ENCODE measurements at places on chromosomes 4 and X.

DNA sequence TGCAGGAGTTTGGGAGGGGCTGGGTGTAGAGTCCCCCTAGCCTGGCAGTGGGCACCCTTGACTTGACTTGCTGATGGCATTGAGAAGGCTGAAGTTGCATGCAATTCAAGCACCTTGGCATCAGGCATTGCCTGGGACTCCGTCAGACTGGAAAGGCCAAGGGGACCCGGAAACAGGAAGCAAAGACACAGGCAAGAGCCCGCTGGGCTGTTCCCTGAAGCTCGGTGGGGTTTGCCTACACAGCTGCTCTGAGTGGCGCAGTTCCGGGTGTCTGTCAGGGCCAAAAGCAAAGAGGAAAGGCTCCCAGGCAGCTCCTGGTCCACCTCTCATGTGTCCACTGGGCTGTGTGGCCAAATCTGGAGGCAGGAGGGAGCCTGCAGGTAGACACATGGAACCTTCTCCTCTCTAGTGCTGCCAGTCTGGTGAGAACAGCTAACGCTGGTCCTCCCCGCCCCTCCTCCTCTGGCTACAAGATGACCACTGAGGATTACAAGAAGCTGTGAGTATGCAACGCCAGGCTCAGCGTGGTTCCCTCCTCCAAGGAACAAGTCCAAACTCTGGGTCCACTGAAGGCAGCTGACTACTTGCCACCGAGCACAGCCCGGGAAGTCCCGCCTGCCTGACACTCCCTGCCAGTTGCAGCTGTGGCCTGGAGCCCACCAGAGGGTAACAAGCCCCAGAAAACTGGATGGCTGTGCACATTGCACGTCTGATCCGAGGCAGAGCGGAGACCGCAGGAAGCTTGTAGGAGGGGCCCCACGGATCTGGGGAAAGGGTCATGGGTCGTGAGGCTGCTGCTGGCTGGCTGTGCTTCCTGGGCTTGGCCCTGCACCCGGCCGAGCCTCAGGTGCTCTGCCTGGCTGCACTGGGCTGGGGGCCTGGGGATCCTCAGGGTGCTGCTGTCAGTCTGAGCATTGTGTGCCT, 20.1 kb downstream of the ZNF185 start:
- no peak for DNase-seq

DNA sequence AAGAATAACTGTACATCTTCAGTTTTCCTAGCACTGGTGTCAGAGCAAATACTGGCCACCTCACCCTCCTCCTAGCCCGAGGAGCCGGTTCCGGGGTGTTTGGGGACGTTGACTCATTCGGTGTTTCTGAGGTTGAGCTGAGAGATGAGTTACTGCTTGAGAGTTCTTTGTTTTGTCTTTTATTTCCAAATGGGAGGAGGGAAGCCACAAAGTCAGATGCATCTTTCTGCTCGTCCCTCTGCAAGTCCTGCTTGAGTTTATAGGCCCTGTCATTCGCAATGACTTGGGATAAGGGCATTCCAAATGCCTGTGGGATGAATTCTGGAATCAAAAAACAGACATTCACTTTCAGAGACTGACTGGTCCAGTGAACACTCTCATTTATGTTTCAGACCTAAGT, 77.5 kb downstream of the HCCS start:
- DNase-seq = no peak

DNA sequence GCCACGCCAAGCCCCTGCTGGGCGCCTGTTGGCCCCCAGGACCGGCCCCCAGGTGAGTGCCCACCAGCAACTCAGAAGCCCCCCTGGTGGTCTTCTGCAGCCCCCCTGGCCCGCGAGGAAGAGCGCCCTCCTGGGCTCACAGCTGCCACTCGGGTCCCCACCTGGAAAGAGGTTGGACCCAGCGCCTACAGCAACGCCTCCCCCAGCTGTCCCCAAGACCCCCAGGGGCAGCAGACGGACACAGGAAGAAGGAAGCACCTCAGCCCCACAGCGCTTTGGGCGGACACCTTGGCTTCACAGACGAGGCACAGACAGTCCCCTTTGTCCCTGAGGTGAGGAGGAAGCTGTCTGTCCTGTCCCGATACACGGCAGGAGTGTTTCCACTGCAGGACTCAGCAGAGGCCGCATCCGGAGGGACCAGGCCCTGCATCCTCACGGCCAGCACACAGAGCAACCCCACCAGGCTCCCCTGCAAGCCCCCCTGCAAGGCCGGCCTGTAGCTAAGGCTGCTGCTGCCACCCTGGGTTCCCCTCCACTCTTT, 115.6 kb upstream of the NKX1-1 start:
- DNase-seq = no peak

- no peak for DNase-seq
Observed at GRCh38 chrX:30990361-30990760, 81.5 kb downstream of the FTHL17 start.

GRCh38 chr4:6773106-6773505, 9.4 kb upstream of the KIAA0232 start:
- DNase-seq = no peak

DNA sequence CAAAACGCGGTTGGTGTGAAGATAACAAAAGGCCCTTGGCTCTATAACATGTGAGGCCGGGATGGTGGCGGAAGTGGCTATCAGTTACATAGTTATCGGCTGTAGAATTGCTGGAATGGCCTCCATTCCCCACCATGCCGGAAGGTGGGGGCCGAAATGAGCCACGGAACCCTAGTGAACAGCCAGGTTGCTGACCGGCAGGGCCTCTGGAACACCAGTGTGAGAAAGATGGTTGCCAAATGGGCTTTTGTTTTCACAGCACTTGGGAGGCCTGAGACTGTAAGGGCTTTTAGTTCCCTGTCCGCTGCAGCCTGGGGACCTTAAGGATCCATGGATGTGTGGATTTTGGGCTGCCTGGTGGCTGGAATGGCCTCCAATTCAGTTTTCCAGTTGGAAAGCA, 23.3 kb upstream of the ARX start:
- no peak for DNase-seq

DNA sequence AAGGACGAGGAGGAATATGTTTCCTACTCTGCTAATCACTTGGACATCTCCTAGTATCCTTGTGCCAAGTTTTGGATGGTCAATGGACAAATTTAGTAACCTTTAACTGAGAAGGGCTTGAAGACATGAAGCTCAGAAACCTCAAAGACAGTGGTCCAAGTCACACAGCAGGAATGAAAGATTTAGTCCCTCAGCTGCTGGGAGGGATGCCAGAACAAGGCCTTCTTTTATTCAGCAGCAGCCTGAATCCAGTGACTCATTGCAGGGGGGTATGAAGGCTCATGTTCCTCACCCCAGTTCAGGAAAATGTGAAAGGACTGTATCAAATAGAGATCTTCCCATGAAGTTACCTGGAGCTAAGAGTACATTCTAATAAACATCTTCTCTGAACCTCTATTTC, 214.9 kb upstream of the UGT8 start:
- DNase-seq = no peak

- no peak for DNase-seq
Observed at GRCh38 chr4:128025319-128025718, 35.8 kb upstream of the LARP1B start.

- DNase-seq = peak; percentile 94
Observed at GRCh38 chr4:48909697-48910096, 3.1 kb upstream of the OCIAD2 start.

- DNase-seq = no peak
Observed at GRCh38 chr4:8770518-8771257, 101.0 kb downstream of the HMX1 start.

DNA sequence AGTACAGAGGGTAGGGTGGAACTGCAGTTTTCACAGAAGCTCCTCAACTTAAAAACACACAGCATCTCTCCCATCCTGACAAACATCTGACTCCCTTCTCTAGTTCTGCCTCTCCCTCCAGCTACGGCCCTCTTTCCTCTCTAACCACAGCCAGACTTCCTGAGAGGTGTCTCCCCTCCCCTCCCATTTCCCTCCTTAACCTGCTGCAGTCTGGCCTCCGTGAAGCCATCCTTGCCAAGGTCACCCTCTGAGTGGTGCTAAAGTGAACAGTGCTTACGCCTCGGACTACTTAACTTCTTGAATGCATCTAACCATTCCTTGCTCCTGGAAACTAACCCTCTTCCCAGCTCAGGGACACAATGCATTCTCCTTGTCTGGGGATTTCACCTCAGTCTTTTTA, 53.3 kb downstream of the RTL5 start:
- DNase-seq = no peak

GRCh38 chrX:154019061-154019621, 561 bp downstream of the IRAK1 start:
- DNase-seq = no peak

GRCh38 chr4:124423160-124423559, 289.4 kb downstream of the ANKRD50 start:
- no peak for DNase-seq

DNA sequence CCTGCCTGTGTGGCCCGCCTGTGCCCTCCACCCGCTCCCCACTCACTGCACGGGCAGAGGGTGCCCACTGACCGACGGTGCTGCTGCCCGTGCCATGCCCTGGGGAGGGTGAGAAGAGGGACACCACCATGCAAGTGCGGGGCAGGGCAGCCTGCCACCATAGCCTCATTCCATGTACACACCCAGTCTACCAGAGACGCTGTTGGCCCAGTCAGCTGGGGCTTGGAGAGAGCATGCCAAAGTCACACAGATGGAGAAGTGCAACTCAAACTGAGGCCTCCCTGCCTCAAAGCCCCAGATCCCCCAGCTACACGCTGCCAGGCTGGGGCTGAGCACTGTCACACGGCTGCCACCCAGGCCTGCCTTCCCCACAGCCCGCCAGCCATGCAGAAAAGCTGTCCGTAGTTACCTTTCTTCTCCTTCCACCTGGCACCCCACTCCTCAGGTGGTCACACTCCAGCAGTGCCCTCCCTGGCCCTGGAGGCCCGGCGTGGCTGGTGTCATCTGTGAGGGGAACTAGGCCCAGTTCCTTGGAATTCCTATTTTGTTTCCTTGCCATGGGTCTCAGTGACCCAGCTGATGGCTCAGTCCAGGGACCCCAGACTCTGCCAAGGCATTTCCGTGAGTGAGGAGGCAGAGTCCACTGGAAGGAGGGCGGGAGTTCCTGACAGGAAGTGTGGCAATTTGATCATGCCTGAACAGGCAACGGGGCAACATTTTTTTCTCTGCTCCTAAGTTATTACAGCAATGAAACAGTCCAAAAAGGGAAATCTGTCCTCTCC, at the start of gene SLC2A9:
TSS of gene SLC2A9 (minus strand) at position 627 of the 782 bp plus-strand sequence. CDS start at position 559, 68 bp downstream.
- no peak for DNase-seq

DNA sequence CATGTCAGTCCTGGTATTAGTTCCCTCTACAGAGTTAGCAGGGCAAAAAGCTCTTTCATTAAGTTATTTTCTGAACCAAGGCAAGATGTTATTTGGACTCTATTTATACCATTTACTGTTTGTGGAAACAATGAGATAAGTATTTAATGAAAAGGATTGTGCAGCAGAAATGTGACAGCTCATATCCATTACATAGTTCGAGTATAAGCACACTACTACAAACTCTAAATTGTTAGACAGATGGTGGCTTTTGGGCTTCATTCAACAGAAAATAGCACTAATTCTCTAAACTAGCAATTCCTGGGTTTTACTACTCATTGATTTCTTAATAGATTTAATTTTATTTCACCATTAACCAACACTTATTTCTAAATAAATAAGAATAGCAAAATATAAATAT, 95.2 kb upstream of the ANK2 start:
- DNase-seq = no peak

- DNase-seq = peak; percentile 64
Observed at GRCh38 chrX:67555578-67556203, 11.9 kb downstream of the AR start.

- no peak for DNase-seq
Observed at GRCh38 chr4:140094438-140095420, 59.3 kb downstream of the MAML3 start.

- DNase-seq = no peak
Observed at GRCh38 chr4:39495446-39496213, 31.6 kb downstream of the UGDH start.

DNA sequence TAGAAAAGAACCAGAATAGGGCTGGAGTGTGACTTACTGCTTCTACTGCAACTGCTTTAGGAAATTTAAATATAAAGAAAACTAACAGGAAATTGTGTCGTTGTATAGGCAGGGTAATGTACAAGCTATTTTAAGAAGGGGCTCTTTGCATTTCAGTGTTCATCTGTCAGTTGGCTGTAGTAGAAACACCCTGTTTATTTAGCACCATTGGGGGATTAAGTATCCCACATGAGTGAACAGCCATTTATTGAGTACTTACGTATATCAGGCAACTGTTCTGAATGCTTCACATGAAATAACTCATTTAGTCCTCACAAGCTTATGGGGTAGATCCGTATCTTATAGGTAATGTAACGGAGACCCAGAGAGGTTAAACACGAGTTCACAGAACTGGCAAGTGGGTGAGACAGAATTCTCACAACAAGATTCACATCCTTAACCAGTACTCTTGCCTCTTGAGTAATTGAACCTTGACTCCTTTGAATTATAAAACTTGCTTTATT, 23.9 kb downstream of the STIM2 start:
- DNase-seq = peak; percentile 20

GRCh38 chrX:149758068-149758714, 15.7 kb upstream of the HSFX1 start:
- DNase-seq = no peak

DNA sequence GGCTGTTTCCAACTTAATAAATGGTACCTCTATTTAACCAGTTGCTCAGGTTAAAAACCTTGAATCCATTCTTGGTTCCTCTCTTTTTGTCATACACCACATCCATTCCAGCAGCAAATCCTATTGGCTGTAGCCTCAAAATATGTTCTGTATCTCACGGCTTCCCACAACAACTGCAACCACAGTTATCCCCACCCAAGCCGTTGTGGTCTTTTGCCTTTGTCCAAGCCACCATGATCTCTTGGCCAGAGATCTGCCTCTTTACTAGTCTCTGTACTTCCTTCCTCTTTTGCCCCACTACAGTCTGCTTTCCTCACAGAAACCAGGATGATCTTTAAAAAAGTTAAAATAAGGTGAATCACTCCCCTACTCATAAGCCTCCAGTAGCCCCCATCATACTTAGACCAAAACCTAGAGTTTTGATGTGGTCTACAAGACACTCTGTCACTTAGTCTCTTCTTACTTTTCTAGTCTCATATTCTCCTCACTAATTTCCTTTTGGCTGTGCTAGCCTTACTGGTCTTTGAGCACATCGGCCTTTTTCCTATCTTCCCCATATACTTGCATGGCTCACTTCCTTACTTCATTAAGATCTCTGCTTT, 10.3 kb downstream of the MAOA start:
- DNase-seq = no peak

DNA sequence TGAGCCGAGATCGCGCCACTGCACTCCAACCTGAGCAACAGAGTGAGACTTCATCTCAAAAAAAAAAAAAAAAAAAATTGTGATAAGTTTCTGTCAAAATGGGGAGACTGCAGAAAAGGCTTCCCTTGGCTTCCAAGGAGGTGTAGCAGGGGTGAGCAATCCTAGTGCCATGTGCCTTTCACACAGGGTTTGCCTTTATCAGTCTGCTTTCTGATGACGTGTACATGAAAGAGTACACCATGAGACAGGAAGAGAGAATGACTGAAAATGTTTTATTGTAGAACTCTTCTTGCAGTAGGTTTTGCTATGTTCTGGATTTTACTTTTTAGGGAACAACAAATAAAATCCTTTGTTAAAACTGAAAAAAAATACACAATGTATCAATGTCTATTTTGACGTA, 23.4 kb upstream of the ZFP42 start:
- DNase-seq = no peak

- no peak for DNase-seq
Observed at GRCh38 chr4:140227286-140227685, 73.3 kb upstream of the MAML3 start.

- no peak for DNase-seq
Observed at GRCh38 chrX:68571610-68572311, 72.9 kb downstream of the YIPF6 start.

GRCh38 chr4:7186031-7186430, 6.3 kb upstream of the SORCS2 start:
- peak; percentile 42 for DNase-seq
